ENCODE measurements at places on chromosomes 6 and 20. TPM values are rescaled to one million over a fixed set of nuclear protein-coding genes. Genes with fewer than 3 reads are reported as not detected.

Gene MLIP
- total RNA-seq = not detected

Gene AFG1L
- total RNA-seq = 5.0 TPM

Gene DDO
- total RNA-seq = 0.84 TPM

Gene PGC
- not detected for total RNA-seq

Gene RGS17
- total RNA-seq = 0.21 TPM

All from HFFc6 (cell line).